RKO (cell line): ENCODE measurements at places on chromosomes 2 and 18.

DNA sequence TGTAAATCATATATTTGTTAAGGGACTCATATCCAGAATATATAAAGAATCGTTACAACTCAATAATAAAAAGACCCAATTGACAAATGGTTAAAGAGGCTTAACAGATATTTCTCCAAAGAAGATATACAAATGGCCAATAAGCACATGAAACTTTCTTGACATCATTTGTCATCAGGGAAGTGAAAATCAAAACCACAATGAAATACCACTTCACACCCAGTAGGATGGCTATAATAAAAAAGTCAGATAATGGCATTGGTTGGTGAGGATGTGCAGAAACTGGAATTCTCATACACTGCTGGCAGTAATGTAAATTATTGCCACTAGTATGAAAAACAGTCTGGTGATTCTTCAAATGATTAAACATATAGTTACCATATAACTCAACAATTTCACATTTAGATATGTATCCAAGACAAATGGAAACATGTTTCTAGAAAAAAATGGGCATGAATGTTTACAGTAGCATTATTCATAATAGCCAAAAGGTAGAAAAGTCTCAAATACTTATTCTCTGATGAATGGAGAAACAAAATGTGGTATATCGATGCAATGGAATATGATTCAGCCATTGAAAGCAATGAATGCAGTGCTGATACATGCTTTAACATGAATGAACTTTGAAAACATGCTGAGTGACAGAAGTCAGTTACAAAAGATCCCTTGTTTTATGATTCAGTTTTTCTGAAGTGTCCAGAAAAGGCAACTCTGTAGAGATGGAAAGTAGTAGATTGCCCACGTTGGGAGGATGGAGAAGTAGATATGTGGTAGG, 304.6 kb upstream of the ZEB2 start:
- DNase-seq: no peak

GRCh38 chr18:811892-812375, at the start of gene YES1:
TSS of gene YES1 (minus strand) at chr18:812242. CDS start at chr18:756827, 55,415 bp downstream.
- no peak for DNase-seq

DNA sequence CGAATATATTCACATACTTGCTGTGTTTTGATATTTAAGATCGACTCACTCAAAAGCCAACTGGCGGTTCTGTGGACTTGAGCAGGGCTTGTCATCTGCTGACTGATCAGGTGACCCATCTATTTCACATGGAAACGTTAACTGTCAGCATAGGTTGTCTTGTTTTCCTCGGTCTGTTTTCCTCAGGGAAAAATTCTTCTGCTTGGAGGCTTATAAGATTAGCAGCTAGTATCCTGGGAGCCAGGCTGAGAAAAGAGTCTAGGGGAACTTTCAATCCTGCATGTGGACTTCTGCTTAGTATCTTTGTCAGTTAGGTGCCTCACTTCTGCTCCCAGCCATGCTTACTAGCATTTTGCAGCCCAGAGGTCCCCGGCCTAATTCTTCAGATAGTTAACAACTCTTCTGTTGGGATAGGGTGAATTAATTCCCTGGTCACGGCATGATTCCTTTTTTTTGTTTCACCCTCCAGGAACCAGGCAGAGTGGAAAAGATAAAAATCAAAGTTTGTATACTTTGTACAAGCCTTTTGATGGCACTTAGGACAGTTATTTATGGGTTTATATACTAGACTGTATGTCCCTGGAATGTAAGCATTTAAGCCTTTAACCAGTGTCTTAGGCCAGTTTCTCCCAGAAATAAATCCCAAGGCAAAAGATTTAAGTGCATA, 226.0 kb downstream of the GULP1 start:
- DNase-seq: no peak

DNA sequence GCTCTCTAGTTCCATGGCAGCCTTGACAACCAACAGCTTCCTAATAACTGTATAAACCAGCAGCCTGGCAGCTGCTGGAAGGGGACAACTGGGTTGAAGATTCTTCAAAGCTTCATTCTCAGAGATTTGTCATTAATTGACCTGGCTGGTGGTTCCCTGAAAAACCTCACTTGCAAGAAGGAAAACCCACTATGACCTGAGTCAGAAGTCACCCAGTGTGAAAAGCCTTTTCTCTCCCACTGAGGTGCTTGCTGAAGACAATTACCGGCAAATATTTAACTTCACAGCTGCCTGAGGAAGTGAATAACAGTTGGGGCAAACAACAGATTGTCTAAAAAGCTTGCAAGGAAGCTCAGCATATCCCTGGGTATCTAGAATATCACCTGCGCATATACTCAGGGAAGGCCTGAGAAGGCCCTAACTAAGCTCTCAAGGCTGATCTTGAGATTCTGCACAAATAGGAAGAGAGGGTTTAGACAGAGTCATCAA, 49.9 kb downstream of the CRACDL start:
- no peak for DNase-seq

DNA sequence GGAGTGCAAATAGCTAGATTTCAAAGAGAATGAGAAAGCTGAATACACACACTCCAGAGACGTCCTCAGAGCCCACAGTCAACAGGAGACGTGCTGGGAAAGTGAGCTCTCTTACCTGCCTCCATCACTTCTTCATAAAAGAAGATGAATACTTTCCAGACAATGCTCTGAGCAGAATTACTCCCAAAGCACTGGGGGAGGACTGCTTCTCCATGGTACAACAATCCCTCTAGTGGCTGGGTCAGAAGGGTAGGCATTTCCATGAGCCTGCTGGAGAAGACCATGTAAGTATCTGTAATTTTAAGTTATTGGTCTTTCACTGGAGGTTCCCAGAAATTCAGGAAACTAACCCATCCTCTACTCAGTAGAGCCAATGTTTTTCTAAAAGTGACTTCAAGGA, 190.3 kb downstream of the RBM43 start:
- peak; percentile 5 for DNase-seq

DNA sequence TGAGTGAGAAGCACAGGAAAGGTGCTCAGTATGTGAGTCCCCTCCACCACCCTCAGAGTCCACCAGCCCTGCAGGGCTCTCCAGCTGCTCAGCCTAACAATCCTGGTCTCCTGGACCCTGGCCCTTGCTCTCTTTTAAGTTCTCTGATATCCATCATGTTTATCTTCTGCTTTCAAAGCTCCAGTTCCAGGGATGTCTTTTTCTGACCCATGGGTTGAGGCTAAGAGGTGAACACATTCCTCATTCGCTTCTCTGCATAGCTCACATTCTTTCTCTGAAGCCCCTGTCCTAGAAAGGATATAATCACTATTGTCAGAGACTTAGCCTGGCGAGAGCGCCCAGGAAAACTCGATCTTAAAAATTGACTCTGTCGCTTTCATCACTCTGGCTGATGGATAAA, 86.4 kb downstream of the ARL4C start:
- no peak for DNase-seq

DNA sequence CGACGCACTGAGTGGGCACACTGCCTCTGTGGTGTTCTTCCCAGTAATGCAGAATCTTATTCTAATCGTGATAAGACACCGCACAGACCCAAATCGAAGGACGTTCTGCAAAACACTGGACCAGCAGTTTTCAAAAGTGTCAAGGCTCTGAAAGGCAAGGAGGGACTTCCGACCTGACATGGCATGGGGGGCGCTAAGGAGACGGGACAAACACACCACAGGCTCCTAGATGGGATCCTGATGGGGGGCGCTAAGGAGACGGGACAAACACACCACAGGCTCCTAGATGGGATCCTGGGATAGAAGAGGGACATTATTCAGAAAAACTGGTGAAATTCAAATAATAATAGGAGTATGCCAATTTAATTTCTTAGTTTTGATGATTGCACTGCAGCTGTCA, 191.4 kb downstream of the LDLRAD4 start:
- no peak for DNase-seq

- no peak for DNase-seq
Observed at GRCh38 chr2:68238955-68239822, 13.1 kb downstream of the PPP3R1 start.

- DNase-seq: peak; percentile 84
Observed at GRCh38 chr2:109609352-109610024, 4.3 kb downstream of the SEPTIN10 start.

DNA sequence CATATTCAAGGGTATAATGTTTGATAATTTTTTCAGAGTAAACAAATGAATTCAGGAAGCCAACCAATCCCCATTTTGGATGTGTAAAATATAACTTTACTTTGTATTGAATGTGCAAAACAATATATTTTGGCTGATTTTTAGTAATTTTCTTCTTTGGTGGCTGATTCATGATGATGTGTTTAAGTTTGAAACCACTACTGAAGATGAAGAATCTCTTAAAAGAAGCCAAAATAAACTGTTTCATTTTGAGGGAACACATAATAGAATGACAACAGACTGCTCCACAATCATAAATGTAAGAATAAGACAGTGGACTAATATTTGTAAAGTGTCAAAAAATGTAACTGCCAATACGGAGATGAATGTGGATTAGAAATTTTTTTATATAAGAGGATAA, 52.5 kb upstream of the TRIM43 start:
- DNase-seq: no peak

- no peak for DNase-seq
Observed at GRCh38 chr2:30457296-30457695, 10.2 kb downstream of the LCLAT1 start.

DNA sequence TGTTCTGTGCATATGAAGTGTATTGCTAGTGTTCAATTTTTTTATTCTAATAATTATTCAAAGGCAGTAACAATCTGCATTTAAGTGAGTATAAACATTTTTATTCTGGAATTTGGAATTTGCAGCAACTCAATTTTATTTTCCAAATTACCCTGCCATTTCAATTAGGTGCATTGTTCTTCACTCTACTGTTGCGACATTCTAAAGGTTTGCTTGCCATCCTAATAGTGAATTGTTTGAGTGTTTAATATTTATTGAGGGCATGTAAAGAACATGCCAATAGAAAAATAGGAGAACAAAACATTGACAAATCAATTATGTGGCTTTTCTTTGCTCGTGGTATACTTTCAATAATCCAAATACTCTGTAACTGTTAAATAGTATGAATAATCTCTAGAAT, 18.0 kb downstream of the MEIS1 start:
- no peak for DNase-seq

- peak; percentile 48 for DNase-seq
Observed at GRCh38 chr2:55099878-55100820, 49.9 kb upstream of the RTN4 start.

DNA sequence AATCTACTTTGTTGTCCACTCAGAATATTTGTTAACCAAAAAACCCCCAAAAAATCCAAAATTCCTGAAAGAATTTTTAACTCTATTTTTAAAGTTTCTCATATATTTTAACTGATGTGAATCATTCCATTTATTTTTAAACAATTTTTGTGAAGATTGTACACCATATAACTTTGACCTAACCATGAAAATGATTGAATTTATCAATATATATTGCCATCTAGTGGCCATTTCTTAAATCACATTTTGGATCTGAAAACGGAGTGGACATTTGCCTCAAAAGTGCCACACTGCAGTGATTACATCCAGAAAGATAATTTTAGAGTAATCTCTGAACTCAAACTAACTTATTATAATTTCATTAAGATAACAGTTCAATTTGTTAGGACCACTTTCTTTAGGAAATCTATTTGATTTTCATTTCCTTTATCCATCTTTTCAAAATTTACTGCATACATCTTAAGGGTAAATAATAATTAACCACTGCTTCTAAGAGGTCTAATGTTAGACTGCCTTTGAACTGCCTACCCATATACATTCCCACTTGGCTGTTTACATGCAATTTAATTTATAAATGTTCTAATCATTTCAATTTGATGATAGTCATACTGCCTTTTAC, 71.1 kb downstream of the DSC3 start:
- DNase-seq: peak; percentile 55

- DNase-seq: no peak
Observed at GRCh38 chr2:29518646-29519337, 402.6 kb downstream of the ALK start.

DNA sequence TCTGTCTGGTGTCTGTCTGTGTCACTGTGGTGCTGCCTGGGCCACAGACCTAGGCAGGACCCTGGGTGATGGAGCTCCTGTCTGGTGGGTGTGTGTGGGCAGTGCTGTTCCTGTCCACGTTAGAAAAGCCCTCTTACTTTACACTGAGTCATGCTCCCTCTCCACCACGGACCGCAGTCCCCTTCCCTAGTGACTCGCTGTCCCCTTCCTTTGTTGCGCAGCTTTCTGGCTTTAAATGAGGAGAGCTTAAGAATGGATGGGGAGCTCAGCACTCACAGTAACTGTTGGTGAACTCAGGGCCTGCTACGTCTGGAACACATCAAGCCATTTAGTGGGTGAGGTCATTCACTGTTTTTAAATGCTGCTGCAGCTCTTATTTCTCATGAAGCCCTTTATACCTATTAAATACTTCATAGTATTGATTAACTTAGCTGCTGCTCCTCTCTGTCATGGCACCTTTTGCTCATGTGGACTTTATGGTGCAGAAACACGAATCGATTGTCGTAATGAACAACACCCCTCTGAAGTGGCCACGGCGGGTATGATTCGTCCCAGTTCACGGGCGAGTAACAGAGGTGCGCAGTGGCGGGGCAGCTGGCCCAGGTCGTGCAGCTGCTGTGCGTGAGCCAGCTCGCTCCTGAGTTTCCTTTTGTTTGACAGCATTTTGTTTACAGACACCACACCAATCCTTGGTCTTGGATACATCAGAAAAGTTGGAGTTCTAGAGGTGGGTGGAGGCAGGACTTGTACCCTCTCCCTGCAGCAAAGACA, 100.4 kb downstream of the LDLRAD4 start:
- no peak for DNase-seq

DNA sequence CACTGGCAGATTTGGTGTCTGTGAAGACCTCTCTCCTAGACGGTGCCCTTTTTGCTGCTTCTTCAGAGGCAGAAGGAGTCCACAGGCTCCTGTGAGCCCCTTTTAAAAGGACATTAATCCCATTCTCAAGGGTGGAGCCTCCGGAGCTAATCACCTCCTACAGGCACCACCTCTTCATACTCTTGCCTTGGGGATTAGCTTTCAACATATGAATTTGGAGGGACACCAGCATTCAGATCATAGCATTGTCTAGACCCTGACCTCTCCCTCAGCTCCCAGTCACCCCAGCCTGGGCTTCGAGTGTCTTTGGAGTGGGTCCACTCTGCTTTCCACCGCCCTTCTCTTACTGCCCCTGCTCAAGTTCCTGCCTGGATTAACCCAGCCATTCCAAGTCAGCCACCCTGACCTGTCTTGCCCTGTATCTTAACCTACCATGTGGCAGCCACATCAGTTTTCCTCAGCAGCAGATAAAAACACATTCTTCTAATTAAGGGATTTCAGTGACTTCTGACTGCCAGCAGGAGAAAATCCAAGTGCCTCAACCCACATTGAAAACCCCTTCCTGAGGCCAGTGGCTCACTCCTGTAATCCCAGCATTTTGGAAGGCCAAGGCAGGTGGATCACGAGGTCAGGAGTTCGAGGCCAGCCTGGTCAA, 6.1 kb upstream of the NCL start:
- no peak for DNase-seq

- peak; percentile 8 for DNase-seq
Observed at GRCh38 chr2:229980431-229981184, 58.3 kb downstream of the FBXO36 start.

- DNase-seq: no peak
Observed at GRCh38 chr18:10995550-10995949, 153.8 kb downstream of the PIEZO2 start.

GRCh38 chr2:226579519-226579918, 220.1 kb downstream of the IRS1 start:
- DNase-seq: no peak

GRCh38 chr2:67318031-67318430, 79.1 kb upstream of the ETAA1 start:
- no peak for DNase-seq

- DNase-seq: no peak
Observed at GRCh38 chr18:50629148-50629631, 69.3 kb downstream of the MAPK4 start.

GRCh38 chr2:83686863-83687262, 772.2 kb downstream of the SUCLG1 start:
- DNase-seq: no peak
